Uterus (tissue), 4 donors: ENCODE measurements at places on chromosomes 4 and X.

DNA sequence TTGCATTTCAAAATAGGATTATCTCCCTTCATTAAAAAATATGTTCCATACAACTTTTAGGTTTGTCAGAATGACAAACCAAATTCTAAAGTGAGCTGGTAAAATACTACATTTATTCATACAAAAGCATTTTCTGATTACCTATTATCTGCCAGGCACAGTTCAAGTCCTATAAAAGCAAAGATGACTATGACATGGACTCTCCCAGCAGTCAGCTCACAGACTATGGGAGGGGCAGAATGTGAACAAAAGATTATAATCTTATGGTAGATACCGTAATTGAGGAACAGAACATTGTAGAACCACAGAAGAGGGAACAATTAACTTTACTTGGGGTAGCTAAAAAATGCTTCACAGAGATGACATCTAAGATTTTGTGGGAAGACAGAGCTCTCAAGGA, 12.4 kb downstream of the PAQR3 start:
- DNase-seq = no peak

DNA sequence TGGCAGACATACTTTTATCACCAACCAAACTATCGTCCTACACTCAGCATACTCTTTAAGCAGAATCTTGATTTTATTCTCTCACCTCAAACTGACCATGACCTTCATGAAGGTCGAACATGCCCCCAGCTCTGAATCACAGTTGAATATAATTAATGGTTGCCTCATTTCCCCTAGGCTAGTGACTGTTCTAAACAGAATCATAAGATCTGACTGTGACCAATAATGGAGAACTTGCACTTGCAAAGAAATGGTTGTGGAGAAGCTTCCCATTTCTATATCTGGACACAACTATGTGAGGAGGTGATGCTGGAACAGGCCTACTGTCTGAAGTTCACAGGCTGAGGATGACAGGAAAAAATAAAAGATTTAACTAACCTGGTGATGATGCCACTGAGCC, 85.1 kb downstream of the PDGFC start:
- no peak for DNase-seq

- no peak for DNase-seq
Observed at GRCh38 chr4:26342328-26343037, 21.7 kb downstream of the RBPJ start.

DNA sequence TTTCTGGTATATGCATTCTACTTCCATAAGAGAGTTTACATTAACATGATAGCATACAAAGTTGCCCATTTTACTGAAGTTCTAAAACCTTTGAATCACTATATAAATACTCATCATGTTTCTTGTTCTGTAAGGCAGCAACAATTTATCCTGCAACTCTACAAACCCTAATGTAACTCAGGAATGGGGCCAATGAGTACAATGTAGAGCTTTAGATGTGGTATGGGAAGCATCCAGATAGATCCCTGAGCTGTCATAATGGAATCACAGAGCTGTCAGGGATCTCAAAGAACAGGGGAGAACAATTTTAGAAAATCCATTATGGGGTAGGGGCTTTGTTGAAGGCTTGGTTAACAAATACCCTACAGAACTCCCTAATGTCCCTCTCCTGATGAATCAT, 88.5 kb downstream of the DCUN1D4 start:
- DNase-seq = no peak

GRCh38 chrX:42783451-42783850, 5.5 kb upstream of the PPP1R2C start:
- no peak for DNase-seq

GRCh38 chr4:105896461-105896942, 1.2 kb downstream of the NPNT start:
- DNase-seq = no peak

GRCh38 chrX:33188286-33188685, 23.1 kb downstream of the DMD start:
- DNase-seq = no peak

- no peak for DNase-seq
Observed at GRCh38 chr4:30283336-30283735, 436.8 kb upstream of the PCDH7 start.

GRCh38 chrX:24594501-24594900, 52.6 kb downstream of the PCYT1B start:
- no peak for DNase-seq

- DNase-seq = no peak
Observed at GRCh38 chrX:104376937-104377336, 122.2 kb upstream of the ESX1 start.

- DNase-seq = no peak
Observed at GRCh38 chr4:22941688-22942375, 249.1 kb downstream of the GBA3 start.

DNA sequence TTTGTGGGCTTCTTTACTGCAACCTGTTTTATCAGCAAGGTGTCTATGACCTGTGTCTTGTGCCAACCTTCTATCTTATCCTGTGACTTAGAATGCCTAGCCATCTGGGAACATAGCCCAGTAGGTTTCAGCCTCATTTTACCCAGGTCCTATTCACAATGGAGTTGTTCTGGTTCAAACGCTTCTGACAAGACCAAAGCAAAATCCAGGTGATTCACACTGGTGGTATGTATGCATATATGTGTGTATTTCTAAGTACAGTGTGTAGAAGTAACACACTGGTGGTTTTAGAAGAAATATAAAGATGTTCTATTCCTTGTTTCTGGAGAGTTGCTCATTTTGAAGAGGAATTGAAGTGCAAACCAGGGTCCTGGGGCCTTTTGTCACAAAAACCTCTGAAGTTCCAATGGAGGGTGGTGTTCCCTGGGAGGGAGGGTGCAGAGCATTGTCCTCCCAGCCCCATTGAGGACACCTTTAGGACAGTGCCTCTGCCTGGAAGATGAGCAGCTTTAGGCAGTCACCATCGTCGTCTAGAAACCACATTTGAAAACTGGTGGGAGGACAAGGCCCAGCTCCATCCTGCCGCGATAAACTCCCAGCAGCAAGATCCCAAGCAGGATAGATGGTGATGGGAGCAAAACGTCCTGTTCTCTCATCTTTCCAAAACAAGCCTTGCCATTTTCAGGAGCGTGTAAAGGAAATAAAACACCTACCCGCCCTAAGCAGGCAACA, 191.4 kb downstream of the TSPAN5 start:
- DNase-seq = no peak

- DNase-seq = no peak
Observed at GRCh38 chr4:8554555-8555100, 25.6 kb upstream of the GPR78 start.

GRCh38 chr4:99276417-99276816, 14.4 kb downstream of the ADH1A start:
- no peak for DNase-seq

DNA sequence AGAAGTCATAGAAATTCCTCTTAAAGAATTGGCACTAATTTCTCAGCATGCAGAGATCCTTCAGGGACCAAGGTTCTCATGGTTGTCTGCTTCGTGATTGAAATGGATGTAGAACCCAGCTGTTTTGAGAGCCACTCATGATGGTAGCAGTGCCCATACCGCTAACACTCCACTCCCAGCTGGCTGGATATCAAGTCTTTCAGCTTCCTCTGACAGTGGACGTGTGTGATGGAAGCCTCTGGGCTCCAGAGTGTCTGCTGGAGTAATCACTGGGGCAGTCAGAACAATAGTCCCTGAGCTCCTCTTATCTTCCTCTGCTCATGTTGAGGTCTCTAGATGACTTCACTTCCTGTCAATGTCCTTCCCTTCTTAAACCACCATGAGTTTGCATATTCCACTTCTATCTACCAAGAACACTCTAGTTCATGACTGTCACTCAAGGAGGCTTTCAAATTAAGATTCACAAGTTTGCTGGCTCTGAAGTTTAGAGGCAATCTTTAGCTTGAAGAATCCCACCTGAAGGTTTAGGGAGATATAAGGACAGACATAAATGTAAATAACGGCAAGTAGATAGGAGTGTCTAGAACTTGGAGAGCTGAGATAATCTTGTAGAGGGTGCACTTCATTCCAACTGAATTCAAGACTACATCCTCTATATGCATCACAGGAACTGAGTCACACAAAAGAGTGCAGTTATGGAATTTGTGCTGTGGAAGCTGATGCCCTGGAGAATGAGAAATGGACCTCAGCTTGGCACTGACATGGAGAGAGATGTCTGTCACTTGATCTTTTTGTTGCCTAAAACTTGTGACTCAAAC, 64.5 kb upstream of the WDR1 start:
- no peak for DNase-seq

DNA sequence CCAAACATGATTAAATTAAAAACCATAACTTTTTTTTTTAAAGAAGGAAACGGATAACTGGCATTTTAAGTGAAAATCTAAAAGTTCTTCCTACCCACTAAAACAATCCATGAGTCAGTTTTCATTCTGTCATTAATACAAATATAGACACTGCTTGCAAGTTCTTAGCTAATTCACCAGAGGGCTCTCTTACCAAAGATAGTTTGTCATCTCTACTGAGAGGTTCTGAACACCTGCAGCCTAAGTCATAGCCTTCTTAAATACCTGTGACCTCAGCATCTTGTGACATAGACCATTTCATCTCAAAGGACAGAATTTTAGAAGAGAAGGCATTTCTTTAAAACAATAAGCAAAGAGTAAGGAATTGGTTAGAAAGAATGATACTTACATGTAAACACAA, 65.3 kb upstream of the FAM120C start:
- no peak for DNase-seq

DNA sequence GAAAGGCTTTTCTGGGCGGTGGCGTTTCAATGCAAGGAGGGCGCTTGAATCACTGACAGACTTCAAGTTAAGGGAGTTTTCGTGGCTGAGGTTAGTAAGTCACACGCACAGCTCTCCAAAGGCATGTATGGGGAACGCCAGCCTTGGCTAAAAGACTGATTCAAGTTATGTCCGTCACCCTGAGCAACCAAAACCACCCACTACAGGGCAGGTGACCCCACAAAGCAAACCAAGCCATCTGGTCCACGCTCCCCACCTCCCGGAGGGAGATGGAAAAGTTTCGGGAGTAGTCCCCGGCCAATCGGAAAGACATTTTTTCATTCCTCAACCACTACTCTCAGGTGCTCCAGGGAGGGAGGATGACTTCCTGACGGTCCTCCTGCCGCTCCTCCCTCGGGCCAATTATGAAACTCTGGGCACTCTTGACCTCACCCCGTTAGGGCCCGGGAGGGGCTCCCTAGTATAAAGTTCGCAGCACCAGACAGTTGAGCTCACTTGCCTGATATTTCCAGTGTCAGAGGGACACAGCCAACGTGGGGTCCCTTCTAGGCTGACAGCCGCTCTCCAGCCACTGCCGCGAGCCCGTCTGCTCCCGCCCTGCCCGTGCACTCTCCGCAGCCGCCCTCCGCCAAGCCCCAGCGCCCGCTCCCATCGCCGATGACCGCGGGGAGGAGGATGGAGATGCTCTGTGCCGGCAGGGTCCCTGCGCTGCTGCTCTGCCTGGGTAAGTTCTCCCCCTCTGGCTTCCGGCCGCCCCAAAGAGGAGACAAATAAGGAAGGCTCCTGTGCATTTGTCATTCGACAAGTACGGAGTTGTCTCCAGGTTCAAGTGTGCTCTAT, at the start of gene EREG:
EREG (plus strand) TSS at position 494 of the 840 bp plus-strand sequence; CDS start at position 658, 164 bp downstream.
- DNase-seq = no peak
